ENCODE measurements at places on chromosomes 16 and 17.

GRCh38 chr16:89300311-89300975 is 82.9 kb downstream of the ZNF778 start:
- ATAC-seq = no peak

GRCh38 chr17:45777388-45777787 is 6.7 kb upstream of the CRHR1 start:
- no peak for ATAC-seq

GRCh38 chr16:26111900-26112299 is 420.1 kb downstream of the HS3ST4 start:
- no peak for ATAC-seq

GRCh38 chr16:57757326-57757786 is 21.8 kb downstream of the KATNB1 start:
- ATAC-seq = peak; percentile 66

DNA sequence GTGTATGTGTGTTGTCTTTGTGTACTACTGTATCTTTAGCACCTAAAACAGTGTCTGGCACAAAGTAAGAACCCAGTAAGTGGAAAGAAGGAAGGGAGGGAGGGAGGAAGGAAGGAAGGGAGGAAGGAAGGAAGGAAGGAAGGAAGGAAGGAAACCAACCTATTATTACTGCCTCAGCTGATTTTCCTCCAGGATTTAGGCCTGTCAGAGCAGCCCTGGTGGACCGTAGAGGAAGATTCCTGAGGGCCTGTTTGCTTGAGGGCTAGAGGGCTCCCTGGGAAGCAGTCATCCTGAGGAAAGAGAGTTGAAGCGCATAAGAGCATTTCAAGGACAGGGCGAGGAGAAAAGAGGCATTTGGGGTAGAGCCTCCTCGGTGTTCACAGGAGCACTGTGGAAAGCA is 61.5 kb downstream of the WSB1 start:
- no peak for ATAC-seq

- no peak for ATAC-seq
These were observed 63.0 kb downstream of the PGS1 start for GRCh38 chr17:78441271-78441971.

DNA sequence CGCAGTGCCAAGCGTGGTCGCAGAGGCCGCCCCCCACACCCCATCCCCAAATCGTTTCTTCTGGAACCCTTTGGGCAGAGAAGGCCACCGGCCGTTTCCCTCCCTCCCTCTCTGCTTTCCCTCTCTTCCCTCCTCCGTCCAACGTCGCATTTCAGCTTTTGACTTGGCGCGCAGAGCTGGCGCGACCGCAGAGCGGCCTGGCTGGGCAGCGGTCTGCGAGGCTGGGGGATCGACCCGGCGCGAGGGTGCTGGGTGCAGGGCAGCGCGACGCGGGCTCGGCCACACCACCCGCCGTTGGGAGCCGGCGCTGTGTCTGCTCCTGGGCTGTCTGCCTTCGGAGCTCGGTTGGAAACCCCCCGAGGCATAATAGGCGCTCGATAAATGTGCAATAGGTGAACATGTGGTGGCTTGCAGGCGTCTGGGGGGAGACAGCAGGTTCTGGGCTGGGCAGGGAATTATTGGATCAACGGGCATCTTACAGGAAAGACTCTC is 2.8 kb upstream of the NTN3 start:
- peak; percentile 7 for ATAC-seq

DNA sequence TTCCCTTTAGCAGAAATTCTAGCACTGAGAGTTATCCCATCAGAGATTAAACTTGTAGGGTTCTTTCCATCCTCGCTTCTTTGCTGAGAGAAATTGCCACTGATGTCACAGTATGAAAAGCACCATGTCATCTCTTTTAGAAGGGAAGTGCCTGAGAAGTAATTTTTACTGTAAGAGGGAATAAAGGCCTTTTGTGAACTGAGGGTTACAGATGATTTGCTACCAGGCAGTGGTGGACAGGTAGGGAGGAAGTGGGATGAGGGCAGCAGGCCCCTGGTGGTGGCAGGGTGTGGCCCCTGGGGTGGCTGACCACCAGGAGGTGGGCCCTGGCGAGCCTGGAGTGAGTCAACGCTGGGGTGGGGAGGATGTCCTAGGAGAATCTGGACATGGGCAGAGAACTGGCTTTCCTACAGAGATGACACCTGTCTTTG is 6.4 kb upstream of the MILR1 start:
- no peak for ATAC-seq

DNA sequence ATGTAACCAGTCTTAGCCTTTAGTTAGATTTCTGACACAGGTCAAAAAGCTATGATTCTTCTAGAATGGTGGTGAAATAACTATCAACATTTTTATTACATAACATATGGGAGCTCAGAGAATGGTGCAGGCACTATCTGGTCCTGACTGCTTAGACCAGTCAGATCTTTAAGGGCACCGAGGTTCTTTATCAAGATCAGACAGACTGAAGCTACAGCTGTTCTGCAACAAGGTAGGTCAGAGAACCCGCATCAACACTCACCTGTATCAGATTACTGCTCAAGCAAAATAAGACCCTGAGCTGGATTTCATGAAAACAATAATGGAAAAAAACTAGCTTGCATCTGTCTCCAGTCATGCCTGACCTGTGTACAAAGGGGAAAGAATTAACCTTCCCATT is 160.4 kb downstream of the KCNJ2 start:
- no peak for ATAC-seq

GRCh38 chr16:29702269-29702668 is 23.3 kb downstream of the QPRT start:
- ATAC-seq = no peak

DNA sequence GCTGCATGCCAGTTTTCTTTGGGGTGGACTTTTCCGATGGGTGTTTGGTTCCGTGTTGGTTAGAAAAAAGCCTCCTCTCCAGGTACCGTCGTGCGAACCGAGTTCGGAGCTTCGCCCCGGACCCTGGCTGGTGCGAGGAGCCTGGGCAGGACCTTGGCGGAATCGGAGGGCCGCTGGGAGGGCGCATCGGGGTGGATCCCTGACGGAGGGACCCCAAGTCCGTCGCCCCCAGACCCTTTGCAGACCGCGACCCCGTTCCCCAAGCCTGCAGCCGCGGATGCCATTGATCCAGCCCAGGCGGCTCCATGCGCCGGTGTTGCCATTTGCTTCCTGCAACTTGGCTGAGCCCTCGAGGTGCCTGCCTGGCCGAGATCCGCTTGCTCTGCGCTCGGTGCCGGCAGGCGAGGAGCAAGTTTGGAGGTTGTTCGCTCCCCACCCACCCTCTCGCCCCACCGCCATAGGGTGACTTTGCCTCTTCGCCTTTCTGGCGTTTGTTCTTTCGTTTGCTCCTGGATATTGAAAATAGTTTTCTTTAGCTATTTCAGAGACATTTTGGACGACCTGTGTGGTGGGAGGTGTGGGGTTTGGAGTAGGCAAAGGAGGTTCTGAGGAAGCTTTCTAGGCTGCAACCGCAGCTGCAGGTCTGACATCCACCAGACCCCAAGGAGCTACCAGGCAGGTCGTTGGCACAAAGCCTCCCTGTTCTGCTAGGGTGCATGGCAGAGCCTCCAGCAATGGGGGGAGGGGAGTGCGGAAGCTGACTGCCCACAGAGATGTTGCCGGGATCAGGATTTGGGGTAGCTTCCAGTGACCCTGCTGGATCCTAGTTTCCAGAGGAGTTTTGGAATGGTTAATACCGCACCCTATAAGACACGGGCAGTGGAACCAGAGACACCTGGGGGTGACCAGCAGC is 58.2 kb downstream of the RAP1GAP2 start:
- peak; percentile 16 for ATAC-seq

DNA sequence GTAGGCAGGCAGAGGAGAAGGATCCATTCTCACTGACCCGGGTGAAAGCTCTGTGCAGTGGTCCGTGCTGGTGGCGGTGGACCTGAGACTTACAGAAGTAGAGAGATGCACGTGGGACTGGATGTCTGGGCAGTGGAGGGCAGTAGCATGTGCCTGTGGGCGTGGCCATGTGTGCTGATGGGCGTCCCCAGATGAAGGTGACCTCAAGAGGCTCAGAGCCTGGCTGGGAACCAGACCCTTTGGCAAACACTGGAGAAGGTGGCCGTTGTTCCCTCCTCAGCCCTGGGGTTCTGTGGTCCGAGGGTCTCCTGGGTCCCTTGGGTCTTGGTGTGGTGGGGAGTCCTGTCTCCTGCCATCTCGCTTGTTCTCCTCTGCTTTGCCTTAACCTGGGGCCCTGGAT is 15.6 kb downstream of the WSCD1 start:
- ATAC-seq = no peak

- no peak for ATAC-seq
These were observed 7.3 kb downstream of the ABI3 start for GRCh38 chr17:49217651-49218413.

DNA sequence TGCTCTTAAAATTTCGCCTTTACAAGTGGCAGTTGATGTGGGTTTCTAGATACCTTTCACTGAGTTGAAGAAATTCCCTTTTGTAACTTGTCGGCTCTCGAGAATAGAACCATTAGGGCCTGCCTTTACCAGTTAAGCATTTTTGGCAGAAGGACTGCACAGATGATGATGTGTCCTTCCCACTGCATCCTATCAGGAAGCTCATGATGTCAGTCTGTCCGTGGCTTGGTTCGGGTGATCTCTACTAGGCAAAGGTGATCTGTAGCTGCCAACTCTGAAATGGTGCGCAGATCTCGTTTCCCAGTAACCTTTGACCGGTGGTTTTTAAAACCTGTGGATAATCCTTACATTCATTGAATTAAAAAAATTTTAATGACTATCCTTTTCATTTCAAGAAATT is 49.7 kb downstream of the ZNRF1 start:
- no peak for ATAC-seq

GRCh38 chr17:77233635-77234334 is 93.0 kb downstream of the SEC14L1 start:
- peak; percentile 68 for ATAC-seq

DNA sequence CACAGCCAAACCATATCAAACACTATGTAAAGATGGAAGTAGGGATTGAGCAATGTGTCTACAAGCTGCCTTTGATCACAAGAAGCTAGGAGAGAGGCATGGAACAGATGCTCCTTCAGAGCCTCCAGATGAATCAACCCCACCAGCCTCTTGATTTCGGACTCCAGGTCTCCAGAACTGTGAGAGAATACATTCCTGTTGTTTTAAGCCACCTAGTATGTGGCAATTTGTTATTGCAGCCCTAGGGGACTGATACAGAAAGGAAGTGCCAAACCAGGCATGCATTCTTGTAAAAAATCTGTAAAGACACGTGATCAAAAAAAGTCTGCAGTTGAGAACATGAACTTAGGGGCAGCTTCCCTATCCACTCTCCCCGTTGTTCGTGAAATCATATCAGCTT is 91.1 kb downstream of the C17orf67 start:
- ATAC-seq = no peak

DNA sequence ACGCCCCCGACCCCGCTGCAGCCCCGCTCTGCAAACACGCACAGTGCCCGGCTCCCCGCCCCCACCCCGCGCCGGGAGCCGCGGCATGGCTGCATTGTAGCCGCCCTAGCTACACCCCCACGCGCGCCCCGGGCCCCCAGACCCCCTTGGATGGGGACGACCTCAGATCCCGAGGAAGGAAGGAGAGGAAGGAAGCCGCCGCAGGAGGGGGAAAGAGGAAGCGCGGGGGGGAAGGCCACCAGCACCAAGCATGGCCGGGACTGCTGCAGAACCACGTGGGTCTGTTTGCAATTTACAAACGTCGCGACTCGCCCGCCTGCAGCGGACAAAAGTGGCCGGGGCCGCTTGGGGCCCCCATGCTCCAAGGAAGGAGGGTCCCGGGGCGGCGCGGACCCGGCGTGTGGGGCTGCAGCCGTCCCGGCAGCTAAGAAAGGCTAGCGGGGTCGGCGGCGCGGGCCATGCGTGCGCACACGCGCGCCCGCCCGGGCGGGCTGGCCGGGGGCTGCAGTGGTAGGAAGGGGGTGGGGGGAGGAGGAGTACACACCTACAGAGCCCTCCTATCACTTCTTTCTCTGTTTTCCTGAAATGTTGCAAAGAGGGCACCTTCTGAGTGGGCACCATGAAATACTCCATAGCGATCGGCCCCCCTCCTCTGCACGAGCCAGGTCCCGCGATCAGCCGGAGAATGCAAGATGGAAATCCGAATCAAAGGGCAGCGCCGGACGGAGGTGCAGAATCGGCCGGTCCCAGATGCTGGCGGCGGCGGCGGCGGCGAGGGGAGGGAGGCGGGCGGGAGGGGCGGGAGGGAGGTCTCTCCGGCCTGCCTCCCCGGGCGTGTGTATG is 488 bp downstream of the TFAP4 start:
- peak; percentile 18 for ATAC-seq

DNA sequence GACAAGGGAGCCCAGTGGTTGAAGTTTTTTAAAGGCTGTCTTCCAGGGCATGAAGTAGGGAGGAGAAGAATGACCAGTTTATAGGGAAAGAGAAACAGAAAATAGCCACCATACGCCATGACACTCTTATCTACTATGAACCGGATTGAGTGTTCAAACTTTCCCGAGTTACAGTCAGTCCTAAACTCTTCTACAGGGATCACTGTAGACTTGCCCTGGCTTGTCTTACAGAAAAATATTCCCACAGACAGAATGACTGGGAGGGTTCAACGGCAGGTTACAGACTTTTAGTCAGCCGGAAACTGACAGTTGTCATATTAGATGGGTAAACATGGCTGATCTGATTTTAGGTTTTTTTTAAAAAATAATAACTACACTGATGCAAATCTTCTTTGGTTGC is 662.5 kb upstream of the SOX9 start:
- no peak for ATAC-seq

GRCh38 chr16:88789594-88789993 is 4.6 kb upstream of the PIEZO1 start:
- no peak for ATAC-seq

GRCh38 chr16:58515125-58515870 is at the start of gene SETD6:
SETD6 (plus strand) TSS chr16:58515517; CDS start chr16:58515538, 21 bp downstream.
- peak; percentile 88 for ATAC-seq

DNA sequence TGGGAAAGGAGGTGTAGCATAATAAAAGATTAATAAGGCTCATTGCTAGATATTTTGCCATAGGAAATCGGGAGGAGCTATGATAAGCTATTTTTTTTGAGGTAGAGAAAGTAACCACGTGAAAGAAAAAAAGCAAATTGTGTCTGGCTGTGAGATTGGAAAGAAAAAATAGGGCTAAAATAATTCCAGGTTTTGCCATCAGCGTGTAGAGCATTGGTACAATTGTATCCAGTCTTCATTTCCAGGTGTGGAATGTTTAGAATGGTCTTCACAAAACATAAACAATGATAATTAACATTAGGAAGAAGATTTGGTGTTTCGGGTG is 1.1 kb downstream of the TANC2 start:
- no peak for ATAC-seq

DNA sequence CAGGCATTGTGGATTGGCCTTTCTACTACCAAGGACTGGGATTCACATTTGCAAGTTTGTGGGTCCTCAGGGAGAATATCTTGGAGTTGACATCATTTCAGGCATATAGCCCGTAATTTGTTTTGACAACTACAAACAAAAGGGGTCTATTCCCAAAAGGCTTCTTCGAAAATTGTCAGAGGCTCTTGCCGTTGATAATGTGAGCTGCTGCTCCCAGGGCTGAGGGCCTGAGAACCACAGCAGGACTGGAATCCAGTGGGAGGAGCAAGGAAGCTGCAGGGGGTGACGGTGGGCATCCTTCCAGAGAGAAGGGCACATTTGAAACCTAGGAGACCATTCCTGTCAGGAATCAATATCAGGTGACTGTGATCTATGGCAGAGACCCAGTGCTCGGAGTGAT is 761.6 kb upstream of the RBFOX1 start:
- no peak for ATAC-seq
